Lung (tissue), 17 donors: ENCODE measurements at places on chromosomes 4 and X.

- no peak for DNase-seq
Observed at GRCh38 chr4:66252291-66252690, 582.0 kb upstream of the EPHA5 start.

DNA sequence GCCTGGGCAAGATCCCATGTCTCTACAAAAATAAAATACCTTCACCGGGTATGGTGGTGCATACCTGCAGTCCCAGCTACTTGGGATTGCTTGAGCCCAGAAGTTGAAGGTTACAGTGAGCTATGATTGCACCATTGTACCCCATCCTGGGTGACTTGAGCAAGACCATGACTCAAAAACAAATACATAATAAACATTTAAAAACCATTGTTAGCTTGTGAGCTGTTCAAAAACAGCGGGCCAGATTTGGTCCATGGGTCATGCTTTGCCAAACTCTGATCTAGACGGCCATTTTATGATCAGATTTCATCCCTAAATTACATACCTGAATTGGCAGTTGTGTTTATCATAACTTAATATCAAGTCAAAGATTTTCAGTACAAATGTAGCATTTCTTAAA is 76.0 kb upstream of the GPM6B start:
- no peak for DNase-seq

DNA sequence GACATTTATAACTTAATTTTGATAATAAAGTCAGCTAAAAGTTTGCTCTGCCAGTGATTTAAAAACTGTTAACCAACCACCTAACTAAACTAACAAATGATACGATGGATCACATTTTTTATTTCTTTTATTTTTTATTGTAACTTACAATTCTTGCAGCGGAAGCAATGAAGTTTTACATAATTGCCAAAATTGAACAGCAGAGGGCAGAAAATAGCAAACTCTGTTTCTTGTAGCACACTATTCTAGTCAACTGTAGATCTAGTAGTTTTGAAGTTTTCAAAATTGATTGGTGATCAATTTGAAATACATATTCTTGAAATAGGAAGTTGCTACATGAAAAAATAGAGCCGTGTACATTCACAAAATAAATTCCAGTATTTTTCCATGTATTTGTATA is 2.8 kb upstream of the GRIA2 start:
- DNase-seq = peak; percentile 44

GRCh38 chr4:142567199-142567598 is 278.9 kb downstream of the INPP4B start:
- peak; percentile 16 for DNase-seq

- DNase-seq = peak; percentile 10
Observed at GRCh38 chrX:24668111-24668510, 21.0 kb upstream of the PCYT1B start.

GRCh38 chr4:145935253-145936141 is 3.1 kb downstream of the ZNF827 start:
- peak; percentile 72 for DNase-seq

DNA sequence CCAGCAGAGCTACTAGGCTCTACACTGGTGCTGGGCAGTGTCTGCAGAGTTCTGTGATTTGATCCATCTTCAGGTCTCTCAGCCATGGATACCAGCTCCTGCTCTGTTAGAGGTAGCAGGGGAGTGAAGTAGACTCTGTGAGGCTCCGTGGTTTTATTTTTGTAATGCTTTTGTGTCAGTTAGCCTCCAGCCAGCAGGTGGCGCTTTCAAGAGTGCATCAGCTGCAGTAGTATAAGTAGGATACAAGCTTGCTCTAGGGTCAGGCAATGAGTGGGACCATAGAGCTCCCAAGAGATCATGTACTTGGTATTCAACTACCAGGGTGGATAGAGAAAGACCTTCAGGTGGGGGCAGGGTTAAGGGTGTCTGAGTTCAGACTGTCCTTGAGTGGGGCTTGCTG is 362.5 kb upstream of the TRAM1L1 start:
- no peak for DNase-seq

- DNase-seq = peak; percentile 28
Observed at GRCh38 chr4:53322696-53323095, 43.2 kb downstream of the SCFD2 start.

DNA sequence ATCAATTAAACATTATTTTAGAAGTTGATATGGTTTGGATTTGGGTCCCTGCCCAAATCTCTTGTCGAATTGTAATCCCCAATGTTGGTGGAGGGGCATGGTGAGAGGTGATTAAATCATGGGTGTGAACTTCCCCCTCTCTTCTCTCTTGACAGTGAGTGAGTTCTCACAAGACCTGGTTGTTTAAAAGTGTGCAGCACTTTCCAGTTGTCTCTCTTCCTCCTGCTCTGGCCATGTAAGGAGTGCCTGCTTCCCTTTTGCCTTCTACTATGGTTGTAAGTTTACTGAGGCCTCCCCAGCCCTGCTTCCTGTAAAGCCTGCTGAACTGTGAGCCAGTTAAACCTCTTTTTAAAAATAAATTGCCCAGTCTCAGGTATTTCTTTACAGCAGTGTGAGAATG is 141.4 kb downstream of the GALNTL6 start:
- peak; percentile 2 for DNase-seq
